CD4-positive, alpha-beta T cell treated with Interferon gamma for 1 hour (primary cell): ENCODE measurements at places on chromosomes 16 and 17.

- DNase-seq = peak; percentile 53
Measured at GRCh38 chr17:10062691-10063385, 135.6 kb downstream of the GAS7 start.

GRCh38 chr17:68053231-68054013, 17.9 kb downstream of the KPNA2 start:
- DNase-seq = no peak

DNA sequence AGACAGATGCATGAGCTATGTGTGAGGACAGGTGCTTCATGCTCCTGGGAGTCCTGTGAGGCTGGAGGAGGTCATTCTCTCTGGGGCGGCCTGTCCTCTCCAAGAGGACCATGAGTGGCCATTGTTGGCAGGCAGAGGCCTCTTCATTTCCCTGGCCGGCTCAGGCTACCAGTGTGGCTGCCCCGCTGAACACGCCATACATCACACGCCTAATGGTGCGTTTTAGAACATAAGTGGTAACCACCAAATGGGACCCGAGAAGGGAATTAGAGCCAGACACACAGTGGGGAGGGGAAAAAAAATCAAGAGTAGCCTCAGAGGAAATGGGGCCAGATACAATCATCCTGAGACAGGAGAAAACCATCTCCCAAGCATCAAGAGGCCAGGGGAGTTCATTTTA, 140.0 kb downstream of the SPACA3 start:
- no peak for DNase-seq

DNA sequence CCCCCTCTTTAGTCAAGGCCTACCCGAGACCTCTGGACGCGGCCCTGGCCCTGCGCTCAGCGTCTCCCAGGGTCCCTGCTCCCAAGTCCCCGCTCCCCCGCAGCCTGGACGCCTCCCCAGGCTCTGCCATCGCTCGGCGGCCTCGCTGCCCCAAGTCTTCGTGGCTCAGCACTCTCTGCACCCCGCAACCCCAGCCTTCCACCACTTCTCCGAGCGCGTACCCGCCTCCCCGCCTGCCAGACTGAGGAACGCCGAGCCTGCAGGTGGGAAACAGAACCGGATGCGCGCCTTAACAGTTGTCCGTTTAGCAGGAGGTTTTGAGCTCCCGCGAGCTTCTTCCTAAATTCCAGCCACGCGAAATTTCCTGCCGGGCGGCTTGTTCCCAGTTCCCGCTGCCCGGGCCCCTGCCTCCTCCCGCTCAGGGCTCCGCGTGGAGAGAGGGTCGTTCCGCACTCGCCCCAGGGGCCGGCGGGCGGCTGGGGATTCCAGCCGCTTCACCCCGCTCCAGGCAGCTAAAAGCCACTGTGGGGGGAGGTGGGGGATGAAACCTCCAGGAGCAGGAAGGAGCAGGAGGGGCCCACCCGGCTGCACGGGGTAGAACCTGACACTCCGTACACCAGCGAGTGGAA, 87.7 kb downstream of the KCNJ12 start:
- DNase-seq = no peak

DNA sequence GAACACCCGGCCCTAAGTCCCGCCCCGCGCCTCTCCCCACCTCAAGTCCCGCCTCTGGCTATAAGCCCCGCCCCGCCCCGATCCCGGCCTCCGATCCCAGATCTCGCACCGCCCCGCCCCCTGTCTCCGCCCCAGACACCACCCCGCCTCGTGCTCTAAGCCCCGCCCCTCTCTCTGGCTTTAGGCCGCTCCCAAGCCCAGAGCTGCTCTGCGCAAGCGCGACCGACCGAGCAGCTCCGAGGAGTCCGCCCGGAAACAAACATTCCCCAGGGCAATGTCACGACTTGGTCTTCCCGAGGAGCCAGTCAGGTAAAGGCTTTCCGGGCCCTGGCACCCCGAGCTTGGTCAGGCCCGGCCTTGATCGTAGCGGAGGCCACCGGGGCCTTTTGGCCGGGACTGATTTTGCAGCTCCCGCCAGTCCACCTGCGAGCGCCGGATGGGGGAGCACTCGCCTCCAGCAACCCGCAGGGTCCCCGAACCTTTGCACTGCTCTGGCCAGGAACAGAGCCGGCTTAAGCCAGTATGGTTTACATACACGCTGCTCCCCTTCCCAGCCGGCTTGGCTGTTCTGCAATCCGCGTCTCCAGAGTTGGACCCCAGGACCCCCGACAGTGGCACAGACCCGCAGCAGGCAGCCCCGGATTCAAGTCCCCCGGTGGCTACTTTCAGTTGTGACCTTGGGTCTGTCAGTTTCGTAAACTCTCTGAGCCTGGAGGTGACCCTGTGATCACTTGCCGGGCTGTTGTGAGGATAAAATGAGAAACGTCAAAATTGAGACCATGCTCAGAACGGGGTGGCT, at the start of gene NUDT7:
TSS of gene NUDT7 (plus strand) at position 206 of the 799 bp plus-strand sequence. CDS start at position 275, 69 bp downstream.
- peak; percentile 94 for DNase-seq

- DNase-seq = no peak
Measured at GRCh38 chr17:77301694-77302266, 161.0 kb downstream of the SEC14L1 start.

- DNase-seq = peak; percentile 72
Measured at GRCh38 chr16:24010440-24011089, 174.8 kb downstream of the PRKCB start.

GRCh38 chr17:78121801-78122215, 6.7 kb downstream of the TMC6 start:
- DNase-seq = no peak

DNA sequence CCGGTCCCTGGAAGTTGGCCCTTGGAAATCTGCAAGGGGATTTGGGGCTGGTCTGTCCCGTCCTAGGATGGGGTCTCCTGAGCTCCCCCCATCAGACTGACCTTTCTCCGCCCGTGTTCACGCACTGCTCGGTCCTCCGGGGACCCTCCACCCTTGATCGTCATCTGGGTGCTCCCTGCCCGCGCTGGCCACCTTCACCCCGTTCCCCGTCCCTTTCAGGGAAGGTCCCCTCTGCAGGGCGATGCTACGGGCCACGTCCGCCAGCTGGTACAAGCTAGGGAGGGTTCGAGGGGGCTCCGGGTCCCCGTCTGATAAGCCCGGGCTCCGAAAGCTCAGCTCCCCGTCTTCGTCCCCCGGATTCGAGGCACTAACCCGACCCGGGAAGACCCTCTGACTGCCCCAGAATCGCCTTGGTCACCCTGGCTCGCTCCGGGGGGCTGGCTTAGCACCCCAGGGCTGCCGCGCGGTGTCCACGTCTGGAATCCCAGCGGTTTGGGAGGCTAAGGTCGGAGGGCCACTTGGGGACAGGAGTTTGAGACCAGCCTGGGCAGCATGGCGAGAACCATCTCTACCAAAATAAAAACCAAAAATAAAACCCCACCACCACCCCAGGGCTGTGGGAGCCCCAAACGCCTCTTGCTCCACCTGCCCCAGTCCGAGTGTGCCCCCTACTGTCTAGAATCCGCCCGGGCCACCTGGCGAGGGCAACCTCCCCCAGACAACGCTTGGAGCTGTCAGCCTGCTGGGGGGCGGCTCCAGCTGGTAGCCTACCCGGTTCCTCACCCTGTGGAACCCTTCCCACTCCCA, 1.1 kb upstream of the SLC43A2 start:
- peak; percentile 78 for DNase-seq

GRCh38 chr16:85798283-85798776, 1.0 kb downstream of the EMC8 start:
- DNase-seq = no peak

- no peak for DNase-seq
Measured at GRCh38 chr16:79248351-79248750, 352.2 kb downstream of the MAF start.

GRCh38 chr16:5634666-5635180, 537.1 kb upstream of the EEF2KMT start:
- DNase-seq = no peak

GRCh38 chr17:28878981-28879380, 18.6 kb downstream of the FLOT2 start:
- DNase-seq = no peak

DNA sequence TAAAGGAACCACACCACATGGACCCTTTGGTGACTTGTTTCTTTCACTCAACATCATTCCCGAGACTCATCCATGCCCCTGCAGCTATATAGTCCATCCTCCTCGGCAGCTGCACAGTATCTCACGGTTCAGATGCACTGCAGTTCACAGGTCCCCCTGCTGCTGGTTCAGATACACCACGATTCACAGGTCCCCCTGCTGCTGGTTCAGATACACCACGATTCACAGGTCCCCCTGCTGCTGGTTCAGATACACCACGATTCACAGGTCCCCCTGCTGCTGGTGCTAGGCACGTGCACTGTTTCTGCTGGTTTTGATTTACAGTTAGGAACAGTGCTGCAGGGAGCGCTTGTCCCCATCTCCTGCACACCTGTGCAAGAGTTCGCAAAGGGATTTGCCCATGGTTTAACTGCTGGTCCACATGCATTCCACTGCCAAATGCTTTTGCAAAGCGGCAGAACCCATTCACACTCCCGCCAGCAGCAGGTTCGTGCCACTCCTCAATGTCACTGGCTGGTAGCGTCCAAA, 3.8 kb downstream of the HSDL1 start:
- DNase-seq = no peak

- no peak for DNase-seq
Measured at GRCh38 chr16:9441012-9441411, 349.6 kb downstream of the HAPSTR1 start.

DNA sequence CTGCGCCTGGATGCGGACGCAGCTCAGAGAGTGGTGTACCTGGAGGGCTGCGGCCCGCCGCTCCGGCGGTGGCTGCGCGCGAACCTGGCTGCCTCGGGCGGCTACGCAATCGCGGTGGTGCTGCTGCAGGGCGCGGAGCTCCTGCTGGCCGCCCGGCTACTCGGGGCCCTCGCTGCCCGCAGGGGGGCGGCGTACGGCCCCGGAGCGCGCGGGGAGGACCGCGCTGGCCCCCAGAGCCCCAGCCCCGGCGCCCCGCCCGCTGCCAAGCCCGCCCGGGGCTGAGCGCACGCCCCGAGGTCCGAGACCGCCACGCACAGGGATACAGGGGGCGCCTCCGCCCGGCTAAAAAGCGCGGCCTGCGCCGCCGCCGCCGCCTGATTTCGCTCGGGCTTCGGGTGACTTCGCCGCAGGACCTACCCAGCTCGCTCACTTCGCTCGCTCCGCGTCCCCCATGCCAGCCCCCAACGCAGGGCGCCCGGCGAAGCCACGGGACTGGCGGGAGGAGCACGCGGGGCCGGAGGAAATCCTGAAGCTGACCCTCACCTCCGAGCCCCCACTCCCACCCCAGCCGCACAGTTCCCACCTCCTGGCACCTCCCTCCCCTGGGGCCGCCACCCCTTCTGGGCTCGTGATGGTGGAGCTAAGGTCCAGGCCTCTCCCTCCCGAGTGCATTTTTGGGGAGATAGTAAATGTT, 8.2 kb downstream of the PDE6G start:
- DNase-seq = no peak
